ENCODE measurements at places on chromosomes 13 and 19.

GRCh38 chr19:39208175-39208795 is 4.2 kb upstream of the SYCN start:
- DNase-seq: no peak

- no peak for DNase-seq
Observed at GRCh38 chr13:80010846-80011245, 330.1 kb downstream of the SPRY2 start.

- no peak for DNase-seq
Observed at GRCh38 chr13:64263285-64263684, 2847.6 kb upstream of the PCDH20 start.

- DNase-seq: no peak
Observed at GRCh38 chr13:102970542-102970941, 95.7 kb downstream of the SLC10A2 start.

- DNase-seq: peak; percentile 99
Observed at GRCh38 chr19:11798391-11799330, at the start of gene ZNF491. TSS of gene ZNF491 (plus strand) at chr19:11798523. CDS start at chr19:11805954, 7,431 bp downstream.

- DNase-seq: no peak
Observed at GRCh38 chr19:34319230-34319585, 45.8 kb upstream of the GPI start.

DNA sequence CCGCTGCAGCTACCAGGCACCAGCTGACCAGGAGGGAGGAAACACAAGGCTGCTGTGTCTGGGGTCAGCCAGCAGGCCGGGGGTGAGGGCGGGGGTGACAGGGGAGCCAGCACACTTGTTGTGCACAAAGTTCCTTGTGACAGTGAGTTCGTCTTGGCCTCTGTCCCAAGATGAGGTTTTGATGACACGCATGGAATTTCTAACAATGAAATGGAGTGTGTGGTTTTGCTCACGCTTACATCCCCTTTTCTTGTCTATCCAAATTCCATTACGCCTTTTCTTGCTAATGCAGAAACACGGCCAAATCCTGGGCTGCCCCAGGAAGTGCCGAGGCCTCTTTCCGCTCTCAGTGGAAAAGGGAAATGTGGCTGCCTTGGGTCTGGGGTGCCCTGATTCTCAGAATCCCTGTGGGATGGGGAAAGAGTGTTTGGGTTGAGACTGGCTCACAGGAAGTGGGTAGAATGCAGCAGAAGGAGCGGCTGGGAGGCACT is 73.8 kb downstream of the GADD45B start:
- no peak for DNase-seq

DNA sequence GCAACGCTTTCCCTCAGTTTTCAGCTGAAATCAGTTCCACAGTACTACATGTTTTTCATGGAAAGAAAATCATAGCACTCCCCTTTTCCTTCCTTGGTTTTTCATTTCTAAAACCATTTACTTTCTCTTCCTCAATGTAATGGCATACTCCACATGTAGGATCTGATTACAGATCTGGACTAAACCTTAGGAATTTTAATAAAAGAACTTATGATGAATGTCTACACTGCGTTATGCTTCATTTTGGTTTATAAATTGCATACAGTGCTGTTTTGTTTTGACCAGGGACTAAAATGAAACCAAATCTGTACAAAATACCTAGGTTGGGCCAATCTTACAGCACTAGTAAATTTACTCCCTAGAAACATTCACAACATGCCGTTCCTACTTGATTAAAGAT is 589.9 kb downstream of the TBC1D4 start:
- no peak for DNase-seq

DNA sequence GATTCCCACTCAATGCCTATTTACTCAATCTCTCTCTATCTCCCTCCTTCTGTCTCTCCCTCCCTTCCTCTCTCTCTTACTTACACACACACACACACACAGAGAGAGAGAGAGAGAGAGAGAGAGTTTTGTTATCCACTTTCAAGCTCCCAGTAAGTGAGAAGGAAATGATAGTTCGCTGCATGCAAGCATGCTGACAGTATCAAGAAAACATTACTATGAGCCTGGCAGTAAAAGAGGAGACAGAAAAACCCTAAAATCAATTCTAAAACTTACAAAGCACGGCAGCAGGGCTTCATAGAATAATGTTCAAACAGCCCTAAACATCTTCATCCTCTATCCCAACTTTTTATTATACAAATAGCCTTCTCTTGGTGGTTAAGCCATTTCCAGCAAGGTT is 171.9 kb downstream of the FOXO1 start:
- DNase-seq: no peak

- no peak for DNase-seq
Observed at GRCh38 chr13:73000027-73000674, 58.7 kb upstream of the KLF5 start.

DNA sequence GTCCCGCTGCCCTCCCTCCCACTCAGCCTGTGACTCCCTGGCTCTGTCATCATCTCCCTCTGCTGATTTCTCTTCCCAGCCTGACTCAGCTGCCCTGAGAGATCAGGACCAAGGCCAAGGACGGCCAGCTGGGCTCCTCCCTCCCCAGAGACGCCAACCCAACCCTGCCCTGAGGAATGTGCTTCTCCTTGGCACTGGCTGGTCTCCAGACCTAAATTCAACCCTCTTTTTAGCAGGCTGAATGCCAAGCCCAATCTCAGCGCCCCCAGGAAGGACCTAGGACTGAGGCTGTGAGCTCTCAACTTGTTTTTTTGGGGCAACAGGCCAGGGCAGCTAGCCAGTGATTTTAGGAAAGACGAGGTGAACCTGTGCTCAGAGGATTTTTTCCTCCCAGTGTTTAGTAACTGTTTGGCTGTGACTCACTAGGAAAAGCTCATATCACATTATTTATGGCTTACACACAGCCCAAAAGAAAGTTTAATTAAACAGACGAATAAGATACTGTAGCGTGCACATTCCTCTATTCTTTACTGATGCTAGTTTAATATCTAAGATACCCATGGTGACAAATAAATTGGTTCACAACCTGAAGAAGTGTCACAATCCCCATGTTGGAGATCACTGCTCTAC is 7.4 kb upstream of the IGFL1 start:
- no peak for DNase-seq

- no peak for DNase-seq
Observed at GRCh38 chr13:112618501-112618900, 30.5 kb upstream of the TUBGCP3 start.

DNA sequence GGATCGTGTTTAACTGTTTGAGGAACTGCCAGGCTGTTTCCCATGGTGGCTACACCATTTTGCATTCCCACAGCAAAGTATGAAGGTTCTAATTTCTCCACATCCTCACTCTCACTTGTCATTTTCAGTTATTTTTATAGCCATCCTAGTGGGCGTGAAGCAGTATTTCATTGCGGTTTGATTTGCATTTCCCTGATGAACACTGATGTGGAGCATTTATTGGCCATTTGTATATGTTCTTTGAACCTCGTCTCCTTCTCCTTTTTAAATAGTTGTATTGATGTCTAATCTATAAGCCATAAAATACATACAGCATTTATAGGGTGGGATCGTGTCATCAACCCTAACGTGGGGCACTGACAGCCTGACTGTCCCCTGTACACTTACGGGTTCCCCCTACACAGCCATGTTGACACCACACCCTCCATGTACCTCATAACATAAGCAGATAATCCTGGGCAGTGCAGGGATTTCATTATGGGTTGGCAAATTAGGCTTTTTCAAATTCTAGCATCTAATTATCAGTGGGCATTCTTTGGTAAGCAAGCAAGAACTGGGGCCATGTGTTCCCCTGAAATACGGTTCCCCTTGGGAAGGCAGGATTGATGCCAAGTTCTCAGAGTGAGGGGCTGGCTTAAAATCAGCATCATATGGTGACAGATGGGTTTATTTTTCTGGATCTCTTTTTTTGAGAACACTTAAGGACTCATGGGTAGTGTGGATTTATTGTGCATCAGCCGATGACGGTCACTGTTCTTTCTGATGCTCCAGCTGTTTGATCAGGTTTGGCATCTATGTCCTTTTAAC is 11.6 kb upstream of the ZBTB45 start:
- DNase-seq: no peak
